ENCODE measurements at places on chromosomes 12 and 14. TPM values are rescaled to one million over a fixed set of nuclear protein-coding genes. Genes with fewer than 3 reads are reported as not detected.

The HOXC9 gene
- total RNA-seq = not detected

The GSG1 gene
- not detected for total RNA-seq

The ASCL1 gene
- 0.45 TPM for total RNA-seq

The KLRK1 gene
- total RNA-seq = 17.4 TPM

The HAL gene
- 2.8 TPM for total RNA-seq

The KRT77 gene
- total RNA-seq = not detected

The TBX3 gene
- total RNA-seq = 5.7 TPM

The TAS2R42 gene
- not detected for total RNA-seq

The FOXA1 gene
- 20.6 TPM for total RNA-seq

The PTGDR gene
- total RNA-seq = not detected

The LHX5 gene
- not detected for total RNA-seq

The KRT74 gene
- not detected for total RNA-seq

The AQP6 gene
- 0.45 TPM for total RNA-seq

The CD69 gene
- total RNA-seq = 12.5 TPM

The GPR84 gene
- not detected for total RNA-seq

The HCAR2 gene
- not detected for total RNA-seq

DNA sequence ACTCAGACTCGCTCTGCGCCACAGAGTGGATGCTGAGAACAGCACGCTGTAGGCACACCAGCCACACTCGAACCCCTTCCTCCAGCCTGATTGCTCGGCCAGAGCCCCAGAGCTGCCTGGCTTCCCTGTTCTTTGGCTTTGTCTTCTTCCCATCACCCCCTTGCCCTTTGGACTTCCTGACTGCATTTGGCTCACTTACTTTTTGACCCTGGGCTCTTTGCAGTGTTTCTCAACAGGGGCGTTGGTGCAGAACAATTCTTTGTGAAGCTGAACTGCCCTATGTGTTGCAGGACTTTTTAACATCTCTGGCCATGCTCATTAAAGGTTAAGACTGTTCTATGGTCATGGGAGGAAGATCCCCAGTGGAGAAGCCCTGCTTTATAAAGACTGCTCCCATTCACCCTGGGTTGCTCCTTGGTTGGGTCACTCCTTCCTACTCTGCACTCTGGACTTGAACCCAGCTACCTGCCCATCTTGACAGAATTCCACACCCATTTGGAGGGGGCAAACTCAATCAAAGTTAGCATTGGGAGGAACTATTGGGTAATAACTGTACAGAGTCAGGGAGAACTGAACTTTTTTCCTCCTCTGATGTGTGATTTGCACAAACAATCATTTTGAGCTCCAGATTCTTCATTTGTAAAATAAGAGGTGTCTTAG lies 127.7 kb upstream of the PLEKHG7 start:
- DNase-seq = peak; percentile 45

DNA sequence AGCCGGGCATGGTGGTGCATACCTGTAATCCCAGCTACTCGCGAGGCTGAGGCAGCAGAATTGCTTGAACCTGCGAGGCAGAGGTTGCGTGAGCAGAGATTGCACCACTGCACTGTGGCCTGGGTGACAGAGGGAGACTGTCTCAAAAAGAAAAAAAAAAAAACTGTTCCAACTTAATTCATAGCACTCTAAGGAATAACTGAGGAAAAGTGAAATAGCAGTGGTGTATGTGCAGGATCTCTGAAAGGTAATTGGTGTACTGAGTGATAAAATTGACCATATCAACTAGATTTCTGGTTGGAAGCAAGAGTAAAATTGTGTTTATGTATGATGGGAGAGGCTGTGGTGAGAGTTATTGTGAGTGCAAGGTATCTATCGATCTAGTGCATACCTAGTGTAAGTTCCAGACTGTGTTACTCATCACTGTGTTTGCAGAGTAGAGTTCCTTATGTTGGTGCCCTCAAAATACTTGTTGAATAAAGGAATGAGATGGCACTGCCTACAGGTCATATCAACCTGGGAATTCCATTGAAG lies 6.3 kb downstream of the CAND1 start:
- no peak for DNase-seq

DNA sequence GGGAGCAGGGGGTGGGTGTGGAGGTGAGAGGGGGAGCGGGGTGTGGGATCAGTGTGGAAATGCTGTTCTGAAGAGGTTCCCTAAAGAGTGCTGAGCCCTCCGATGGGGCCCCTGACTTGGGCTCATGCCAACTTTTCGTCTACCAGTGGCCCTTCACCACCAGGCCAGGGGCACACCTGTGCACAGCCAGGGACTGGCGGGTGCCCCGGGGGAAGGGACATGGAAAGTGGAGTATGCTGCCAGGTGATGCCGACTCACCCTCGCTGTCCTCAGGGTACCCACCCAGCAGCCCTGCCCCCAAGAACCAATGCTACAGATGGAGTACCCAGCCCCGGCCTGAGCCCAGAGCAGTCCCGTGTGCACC lies 26.2 kb downstream of the AMN start:
- DNase-seq = no peak

DNA sequence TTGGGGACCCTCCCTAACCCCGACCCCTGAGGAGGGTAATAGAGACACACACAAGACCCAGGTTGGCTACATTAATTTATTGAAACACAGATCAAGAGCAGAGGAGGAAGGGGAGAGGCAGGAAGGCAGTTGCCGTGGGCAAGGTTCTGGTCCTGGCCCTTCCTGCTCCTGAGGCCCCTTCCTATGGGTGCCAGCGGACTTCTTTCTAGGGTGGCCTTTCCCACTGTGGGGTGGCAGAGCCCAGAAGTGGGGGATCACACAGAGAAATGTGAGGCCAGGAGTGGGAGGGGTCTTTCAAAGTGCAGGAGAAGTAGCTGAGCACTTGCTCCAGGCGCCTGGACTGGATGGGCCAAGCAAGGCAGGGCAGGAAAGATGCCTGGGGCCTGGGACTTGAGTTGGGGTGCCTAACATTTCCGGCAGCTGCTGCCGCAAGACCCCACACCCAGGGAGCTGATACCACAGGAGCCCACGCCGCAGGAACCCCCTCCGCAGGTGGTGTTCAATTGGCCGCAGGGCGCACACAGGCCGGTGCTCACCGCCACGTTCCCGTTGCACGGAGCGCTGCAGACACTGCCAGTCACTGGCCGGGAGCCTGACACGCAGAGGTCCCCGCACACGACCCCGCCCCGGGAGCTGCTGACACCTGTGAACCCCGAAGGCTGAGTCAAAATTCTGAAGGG lies 5.3 kb downstream of the KRT81 start:
- peak; percentile 24 for DNase-seq

- no peak for DNase-seq
These were observed 3.3 kb downstream of the EEF1AKMT3 start for GRCh38 chr12:57775563-57776246.

DNA sequence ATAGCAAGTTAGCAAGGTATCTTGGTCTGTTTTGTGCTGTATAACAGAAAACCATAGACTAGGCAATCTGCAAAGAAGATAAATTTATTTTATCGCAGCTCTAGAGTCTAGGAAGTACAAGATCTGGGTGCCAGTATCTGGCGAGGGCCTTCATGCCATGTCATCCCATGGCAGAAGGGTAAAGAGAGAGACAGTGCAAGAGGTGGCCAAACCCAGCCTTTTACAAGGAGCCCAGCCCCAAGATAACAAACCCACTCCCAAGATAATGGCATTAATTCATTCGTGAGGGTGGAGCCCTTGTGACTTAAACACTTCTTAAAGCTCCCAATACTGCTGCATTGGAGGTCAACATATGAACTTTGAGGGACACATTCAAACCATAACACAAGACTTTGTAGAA lies 16.9 kb downstream of the RPS29 start:
- DNase-seq = no peak

GRCh38 chr14:105944632-105945610 lies 418.5 kb downstream of the TMEM121 start:
- DNase-seq = peak; percentile 85

DNA sequence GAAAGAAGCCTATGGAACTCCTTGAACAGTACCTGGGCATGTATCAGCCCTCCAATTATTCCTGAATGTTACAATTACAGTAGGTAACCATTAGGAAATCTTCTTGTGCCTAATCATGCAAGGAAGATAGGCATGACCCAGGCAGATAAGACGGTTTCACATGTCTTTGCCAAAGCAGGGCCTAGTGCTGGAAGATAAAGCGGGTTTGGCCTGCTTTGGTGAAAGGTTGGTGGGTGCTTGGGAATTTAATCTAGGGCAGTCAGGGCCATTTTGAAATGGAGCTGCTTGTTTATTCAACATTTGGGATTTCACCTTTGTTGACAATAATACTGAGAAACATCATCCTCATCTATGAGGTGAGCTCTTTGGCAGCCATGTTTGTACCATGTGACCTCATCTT lies 12.5 kb upstream of the SRSF5 start:
- no peak for DNase-seq

GRCh38 chr12:7503686-7504415 lies at the start of gene CD163:
CD163 (minus strand) TSS chr12:7503777; CDS start chr12:7503690, 87 bp downstream.
- DNase-seq = peak; percentile 8

- DNase-seq = no peak
These were observed 610.4 kb downstream of the MED13L start for GRCh38 chr12:115667116-115667515.

DNA sequence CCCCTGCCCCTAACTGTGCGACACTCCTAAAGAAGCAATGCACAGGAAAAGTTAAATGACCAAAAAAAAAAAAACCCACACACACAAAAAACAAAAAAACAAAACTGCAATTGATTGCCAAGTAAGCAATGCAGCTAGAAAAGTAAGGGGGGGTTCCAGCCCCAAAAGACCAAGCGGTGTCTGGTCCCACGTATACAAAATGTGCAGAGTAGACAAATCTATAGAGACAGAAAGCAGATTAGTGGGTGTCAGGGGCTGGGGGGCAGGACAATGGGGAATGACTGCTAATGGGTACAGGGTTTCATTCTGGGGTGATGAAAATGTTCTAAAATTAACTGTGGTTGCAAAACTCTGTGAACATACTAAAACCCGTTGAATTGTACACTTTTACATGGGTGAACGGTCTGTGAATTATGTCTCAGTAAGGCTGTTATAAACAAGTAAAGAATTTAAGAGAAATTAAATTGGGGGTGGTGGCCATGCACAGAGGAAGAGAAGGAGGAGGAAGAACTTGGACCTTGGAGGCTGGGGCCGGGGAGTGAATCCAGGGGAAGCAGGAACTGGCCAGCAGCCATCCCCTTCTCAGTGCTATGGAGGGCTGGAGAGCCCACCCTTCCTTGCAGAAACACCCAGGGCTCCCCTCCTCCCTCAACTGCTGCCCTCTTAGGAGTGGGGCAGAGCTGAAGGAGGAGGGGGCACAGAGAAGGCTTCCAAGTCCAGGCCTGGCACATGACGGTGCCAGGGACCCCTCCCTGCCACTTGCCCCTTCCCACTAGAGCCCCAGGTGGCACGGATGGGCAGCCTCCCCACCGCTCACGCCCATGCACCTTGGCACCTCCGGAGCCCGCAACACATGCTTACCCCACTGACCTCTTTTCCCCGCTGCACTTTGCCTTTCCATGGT lies 45.4 kb downstream of the KDM2B start:
- DNase-seq = no peak

DNA sequence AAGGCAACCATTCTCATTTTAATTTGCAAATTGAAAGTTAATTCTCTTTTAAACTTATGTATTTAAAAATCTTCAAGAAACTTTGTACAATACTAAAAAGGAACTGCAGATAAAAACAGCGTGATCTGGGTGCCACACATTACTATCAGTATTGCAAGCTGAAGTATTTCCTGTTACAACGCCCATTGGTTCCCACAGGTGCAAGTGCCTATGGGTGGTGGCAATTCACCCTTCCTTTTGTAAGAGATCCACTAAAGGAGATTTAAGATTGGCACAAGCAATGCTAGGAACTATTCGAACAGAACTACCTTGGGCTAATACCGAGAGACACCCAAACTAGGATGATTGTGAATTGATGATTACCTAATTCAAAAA lies 13.2 kb downstream of the TAOK3 start:
- DNase-seq = peak; percentile 46

DNA sequence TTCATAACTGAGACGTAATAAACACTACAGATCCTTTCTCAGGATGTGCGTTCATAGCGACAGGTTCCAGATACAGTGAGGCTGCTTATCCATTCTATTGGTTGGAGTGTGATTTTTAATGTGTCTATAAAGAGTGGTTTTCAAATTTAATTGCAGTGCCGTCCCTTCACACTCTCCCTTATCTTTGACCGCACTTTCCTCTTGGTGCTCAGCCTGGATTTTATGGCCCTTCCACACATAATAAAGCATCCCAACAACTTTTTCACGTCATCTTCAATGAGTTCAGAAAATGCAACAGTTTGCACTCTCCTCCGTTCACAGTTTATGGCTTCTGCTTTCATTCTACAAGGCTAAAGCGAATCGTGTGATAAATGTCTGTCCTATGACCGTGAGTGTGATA lies 1209.9 kb downstream of the BCL11B start:
- DNase-seq = no peak

- DNase-seq = peak; percentile 39
These were observed 31.3 kb upstream of the ATP2A2 start for GRCh38 chr12:110249716-110250225.

GRCh38 chr12:11134305-11134704 lies at the start of gene TAS2R30:
TAS2R30 (minus strand) TSS chr12:11134644; CDS start chr12:11134244, 400 bp downstream.
- DNase-seq = no peak

GRCh38 chr12:16150276-16150675 lies 127.2 kb downstream of the SLC15A5 start:
- no peak for DNase-seq

GRCh38 chr14:95469134-95469481 lies 47.3 kb downstream of the SYNE3 start:
- no peak for DNase-seq

DNA sequence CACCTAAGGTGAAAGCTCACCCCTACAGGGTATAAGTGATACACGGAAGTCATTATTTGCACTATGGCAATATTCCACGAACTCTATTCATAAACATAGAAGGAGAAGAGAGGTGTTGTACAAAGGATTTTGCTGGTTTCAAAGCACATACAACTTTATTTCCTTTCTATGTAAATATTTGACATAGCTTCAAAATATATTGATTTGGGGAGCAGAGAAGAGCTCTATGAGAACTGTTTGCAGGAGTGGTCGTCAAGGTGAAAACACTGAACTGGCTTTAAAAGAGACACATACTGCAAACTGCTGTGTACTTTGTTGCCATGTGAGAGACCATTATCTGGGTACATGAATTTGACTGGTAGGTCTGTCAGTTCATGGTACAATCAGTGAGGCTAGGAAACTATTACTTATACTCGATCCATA lies 16.7 kb downstream of the CNIH1 start:
- DNase-seq = no peak

GRCh38 chr12:17139931-17140330 lies 534.0 kb upstream of the LMO3 start:
- DNase-seq = no peak

- no peak for DNase-seq
These were observed 98.9 kb upstream of the PLEKHA5 start for GRCh38 chr12:19030603-19031002.

GRCh38 chr12:107322063-107322462 lies 228.7 kb upstream of the CRY1 start:
- no peak for DNase-seq

DNA sequence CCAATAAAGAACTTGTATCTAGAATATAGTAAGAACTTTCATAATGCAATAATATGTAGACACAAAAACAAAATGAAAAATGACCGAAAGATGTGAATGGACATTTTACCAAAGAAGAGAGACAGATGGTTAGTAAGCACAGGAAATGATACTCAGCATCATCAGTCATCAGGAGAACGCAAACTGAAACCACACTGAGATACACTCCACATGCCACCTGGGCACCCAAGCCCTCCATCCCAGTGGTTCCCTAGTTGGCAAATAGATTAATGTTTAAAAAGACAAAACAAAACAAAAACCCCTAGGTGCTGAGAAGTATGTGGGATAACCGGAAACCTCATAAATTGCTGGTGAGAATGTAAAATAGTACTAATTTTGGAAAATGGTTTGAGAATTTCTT lies 26.8 kb upstream of the VPS33A start:
- no peak for DNase-seq

- no peak for DNase-seq
These were observed 38.2 kb upstream of the SNX6 start for GRCh38 chr14:34668111-34668510.
